ENCODE measurements at places on chromosomes 2 and 18.

DNA sequence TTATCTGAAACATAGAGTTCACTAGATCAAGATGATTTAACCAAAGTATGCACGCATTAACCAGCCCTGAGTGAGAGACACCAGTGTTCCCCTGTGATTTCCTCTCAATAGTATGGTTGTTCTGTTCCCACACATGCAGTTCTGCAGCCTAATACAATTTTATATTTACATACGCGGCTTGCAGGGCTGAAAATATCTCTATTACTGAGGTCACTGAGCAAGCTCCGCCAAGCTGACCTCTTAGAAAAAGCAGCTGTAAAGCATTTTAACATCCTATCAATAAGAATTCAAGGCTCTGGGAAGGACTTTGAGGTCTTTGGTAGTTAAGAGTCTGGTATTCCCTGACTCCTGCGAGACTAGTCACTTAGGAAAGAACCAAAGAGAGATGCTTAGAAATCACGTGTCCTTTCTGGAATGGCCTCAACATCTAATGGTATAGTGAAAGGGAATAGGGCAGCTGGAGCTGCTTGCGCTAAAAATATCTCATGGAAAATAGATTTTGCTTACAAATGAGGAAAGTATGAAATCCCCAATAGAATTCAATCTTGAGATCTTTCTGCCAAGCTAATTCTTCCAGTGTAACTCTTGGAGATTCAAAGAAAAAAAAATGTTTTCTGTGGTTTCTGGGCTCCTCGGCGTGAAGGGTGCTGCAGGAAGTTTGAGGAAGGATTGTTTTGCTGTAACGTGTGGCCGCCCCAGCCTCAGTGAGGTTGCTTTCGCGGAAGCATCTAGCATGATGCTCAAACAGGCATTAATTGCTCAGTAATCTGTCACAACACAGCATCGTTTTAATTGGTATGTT lies 59.2 kb downstream of the DOCK10 start:
- no peak for DNase-seq

DNA sequence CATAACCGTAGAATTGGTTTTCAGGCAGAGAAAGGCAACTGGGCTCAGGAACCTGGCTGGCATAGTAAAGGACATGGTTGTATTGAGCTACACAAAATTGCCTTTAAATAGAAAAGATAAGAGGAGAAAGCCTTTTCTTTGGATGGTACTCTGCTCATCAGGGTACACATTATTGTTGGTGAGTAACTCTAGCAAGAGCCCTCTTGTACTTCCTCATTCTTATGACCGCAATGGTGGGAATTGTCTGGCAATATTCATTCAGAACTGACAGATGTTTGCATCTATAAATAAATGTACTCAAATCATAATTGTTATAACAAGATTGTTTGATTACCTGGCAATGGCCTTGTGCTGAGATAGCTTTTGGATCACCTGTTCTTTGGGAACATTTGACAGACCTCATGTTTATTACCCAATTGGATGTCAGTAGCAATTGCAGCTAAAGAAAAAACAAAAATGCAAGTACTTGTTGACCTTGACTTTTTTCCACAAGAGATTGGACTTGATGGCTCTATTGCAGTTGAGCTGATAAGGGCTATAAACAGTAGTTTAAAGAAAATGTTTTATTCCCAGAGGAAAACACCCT lies 43.9 kb downstream of the MEIS1 start:
- no peak for DNase-seq

DNA sequence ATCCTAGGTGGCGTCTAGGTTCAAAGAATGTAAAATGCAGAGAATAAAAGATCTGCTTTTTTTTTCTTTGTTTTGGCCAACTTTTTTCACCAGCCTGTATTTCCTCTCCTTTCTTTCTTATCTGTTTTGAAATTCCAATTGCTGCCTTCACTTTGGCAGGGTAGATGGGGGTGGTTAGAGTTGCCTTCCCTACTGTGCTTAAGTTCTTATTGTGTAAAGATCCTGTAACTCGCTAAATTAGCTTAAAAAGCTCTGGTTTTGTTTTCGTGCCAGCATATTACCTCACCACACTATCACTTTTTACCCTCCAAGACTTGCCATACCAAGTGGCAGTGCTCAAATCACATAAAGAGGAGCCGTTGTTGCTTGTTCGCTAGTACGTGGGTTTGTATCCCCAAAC lies 921.7 kb downstream of the DPP10 start:
- DNase-seq = no peak

- no peak for DNase-seq
Measured at GRCh38 chr2:163626639-163627109, 109.1 kb downstream of the FIGN start.

- no peak for DNase-seq
Measured at GRCh38 chr18:69002233-69002632, 204.4 kb downstream of the CCDC102B start.

DNA sequence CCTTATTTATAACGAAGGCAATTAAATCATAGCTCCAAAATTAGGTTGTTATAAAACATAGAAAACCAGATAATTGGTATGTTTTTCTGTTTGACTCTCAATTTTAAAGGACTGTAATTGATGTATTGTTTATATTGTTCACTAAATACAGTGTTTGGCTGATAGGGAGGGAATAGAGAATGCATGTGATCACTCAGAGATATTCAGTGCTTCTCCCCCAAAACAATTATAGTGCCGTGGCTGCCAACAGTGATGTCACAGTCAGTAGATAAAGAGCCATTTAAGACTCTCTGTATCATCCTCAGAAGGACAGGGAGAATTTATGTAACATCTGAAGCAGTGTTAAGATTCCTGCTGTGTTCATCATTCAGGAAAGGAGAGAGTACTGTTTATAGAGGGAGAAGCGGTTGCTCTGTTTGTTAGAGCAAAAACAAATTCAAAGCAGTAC lies 69.6 kb downstream of the PHLPP1 start:
- DNase-seq = no peak

DNA sequence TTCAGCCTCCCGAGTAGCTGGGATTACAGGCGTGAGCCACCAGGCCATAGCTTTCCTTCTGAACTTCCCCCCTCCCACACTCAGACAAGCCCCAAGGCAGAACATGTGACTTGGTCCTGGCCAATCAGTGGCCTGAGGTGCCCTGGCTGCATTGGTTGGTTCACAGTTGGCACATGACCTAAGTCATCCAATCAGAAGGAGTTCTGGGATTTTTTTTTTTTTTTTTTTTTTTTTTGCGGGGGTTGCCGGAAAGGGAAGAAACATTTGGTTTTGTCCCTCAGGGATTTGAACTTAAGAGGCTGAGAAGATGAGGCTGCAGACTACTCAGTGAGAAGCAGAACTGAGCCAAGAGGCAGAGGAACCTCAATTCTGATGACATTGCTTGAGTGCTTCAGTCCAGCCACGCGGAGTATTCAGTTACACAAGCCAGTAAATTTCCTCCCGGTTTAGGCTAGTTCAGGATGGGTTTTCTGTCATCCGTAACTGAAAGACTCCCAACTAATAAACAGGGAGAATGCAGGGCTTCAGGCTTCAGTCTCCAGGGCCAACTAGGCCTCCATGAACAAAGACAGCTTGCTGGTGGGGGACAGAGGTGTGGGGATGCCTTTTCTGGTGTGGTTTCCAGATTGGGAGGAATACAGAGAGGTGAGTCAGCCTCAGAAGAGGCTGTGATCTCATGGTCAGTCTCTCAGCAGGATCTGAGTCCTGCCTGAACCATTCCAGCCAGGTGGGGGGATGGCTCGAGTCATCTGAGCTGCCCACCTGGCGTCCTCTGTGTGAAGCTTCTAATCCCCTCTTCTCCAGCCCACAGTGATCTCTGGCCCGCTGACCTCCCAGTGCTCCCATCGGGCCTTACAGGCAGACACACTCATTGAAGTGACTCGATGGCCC lies 9.2 kb downstream of the PTMA start:
- peak; percentile 58 for DNase-seq

DNA sequence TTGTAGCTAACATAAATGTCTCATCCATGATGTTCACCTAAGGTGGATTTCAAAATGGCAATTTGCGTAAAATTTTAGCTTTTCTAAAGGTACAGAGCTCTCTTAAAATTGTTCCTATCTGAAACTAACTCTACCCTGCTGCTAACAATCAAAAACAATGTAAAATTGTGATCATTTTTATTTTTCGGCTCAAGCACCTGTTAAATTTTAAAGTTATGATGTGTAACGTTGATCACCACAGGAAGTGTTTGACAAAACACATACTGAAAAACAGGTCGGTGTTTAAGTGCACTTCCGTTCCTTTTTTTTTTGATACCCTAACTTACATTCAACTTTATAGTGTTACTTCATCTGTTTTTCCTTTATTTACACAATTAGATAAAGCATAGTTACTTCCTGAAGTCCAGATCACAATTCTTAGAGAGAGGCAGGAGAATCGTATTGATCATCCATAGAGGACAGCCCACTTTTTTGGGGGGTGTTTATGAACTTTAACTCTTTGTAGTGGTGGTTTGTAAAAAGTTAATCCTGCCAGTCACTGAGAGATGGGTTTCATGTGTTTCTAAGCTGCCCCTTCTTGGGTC lies 6.0 kb upstream of the NCK2 start:
- no peak for DNase-seq

DNA sequence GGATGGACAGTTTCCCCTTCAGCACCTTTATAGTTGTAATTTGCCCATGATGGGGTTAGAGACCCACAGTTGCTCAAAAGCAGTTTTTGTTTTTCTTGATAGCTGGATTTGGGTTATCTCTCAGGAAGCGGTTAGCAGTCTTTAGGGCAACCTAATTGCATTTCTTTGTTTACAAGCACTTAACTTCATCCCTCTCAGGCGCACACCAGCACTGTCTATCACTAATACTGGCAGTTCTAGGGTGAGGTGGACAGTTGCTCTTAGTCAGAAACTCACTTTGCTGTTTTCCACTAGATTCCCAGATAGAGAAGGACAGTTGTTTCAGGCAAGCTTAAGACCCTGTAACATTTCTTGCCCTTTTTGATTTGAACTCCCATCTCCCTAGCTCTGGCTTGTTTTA lies 146.0 kb downstream of the AGAP1 start:
- no peak for DNase-seq

DNA sequence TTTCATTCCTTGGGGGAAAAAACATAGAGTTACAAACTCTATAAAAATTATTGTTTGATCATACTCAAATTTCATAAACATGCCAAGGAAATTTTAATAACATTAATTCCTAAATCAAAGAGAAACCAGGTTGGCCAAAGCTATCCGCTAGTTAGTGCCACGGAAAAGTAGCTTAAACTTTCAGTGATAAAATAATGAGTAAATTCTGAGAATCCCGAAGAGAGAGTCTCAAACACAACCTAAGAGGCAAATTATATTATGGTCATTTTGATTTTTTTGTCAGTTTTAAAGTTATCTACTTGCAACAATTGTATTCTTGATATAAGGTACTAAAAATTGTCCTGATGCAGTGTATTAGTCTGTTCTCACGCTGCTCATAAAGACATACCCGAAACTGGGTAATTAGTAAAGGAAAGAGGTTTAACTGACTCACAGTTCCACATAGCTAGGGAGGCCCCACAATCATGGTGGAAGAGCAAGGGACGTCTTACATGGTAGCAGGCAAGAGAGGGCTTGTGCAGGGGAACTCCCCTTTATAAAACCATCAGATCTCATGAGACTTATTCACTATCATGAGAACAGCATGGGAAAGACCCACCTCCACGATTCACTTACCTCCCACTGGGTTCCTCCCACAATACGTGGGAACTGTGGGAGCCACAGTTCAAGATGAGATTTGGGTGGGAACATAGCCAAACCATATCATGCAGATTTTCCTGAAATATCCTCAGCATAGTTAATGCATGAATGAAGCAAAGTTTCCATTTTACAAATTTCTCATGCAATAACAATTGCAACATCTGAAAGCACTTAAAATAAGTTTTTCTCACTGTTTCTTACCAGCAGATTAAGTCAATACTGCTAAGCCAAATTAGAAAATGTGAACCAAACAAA lies 205.9 kb upstream of the STK17B start:
- DNase-seq = no peak

- DNase-seq = no peak
Measured at GRCh38 chr2:3117650-3118216, 259.9 kb downstream of the EIPR1 start.

DNA sequence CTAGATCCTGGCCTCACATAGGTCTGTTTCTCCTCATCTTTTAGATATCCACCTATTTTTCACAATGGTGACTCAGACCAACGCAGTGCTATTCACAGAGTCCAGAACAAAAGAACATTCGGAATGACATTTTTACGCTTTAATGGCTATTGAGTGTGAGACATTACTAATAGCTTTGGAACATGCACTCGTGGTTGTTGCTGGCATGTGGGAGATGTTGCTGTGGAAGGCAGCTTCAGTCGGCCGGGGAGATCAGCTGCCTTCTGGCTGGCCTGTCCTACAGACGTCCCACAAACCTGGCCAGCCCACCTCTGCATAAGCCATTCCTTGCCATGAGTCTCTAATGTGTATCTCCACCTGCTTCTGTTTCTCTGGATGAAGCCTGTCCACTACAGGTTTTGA lies 3.4 kb downstream of the MBP start:
- DNase-seq = no peak

GRCh38 chr2:100642425-100642824 lies 79.6 kb downstream of the PDCL3 start:
- DNase-seq = no peak

- no peak for DNase-seq
Measured at GRCh38 chr2:108926561-108927380, 62.2 kb downstream of the EDAR start.

- DNase-seq = no peak
Measured at GRCh38 chr2:133571249-133571648, 3.0 kb upstream of the NCKAP5 start.

DNA sequence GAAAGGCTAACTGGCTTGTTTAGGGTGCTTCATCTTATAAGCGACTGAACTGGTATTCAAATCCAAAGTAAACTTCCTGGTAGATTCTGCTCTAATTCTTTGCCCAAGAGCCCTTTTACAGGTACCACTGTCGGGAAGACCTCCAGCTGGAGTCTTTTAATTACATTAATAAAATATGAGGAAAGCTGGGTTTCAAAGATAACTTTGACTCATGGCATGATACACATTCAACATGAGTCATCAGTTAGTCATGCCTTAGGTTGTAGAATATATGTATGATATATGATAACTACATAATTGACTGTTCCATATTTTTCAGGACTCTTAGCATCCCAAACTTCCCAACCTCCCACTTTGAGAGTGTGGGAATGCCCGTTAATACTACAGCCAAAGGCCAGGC lies 32.3 kb downstream of the ZCCHC2 start:
- peak; percentile 74 for DNase-seq

GRCh38 chr2:28997847-28998735 lies 17.0 kb downstream of the TOGARAM2 start:
- no peak for DNase-seq

GRCh38 chr18:50614838-50615237 lies 55.0 kb downstream of the MAPK4 start:
- no peak for DNase-seq

DNA sequence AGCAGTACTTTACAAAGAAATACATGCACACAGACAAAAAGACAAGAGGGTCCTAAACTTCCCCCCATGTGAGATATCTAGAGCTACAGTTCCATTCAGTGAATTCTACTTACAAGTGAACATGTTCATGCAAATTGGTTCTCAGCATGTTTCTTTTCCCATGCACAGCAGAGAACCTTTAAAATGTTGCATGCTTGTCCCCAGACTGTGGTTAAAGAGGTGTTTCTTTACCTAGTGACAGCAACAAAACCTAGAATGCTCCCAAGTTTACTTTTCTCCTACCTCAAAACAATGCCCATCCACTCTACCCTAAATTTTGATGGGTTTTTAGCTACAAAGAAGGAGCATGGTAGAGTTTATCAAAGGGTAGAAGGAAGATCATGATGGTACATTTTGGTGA lies 43.7 kb downstream of the FN1 start:
- DNase-seq = no peak

- DNase-seq = no peak
Measured at GRCh38 chr18:74768096-74768495, 170.4 kb downstream of the ZNF407 start.

All from RKO (cell line).